Umbilical cord (tissue), 2 donors: ENCODE measurements at places on chromosomes 11 and 22.

DNA sequence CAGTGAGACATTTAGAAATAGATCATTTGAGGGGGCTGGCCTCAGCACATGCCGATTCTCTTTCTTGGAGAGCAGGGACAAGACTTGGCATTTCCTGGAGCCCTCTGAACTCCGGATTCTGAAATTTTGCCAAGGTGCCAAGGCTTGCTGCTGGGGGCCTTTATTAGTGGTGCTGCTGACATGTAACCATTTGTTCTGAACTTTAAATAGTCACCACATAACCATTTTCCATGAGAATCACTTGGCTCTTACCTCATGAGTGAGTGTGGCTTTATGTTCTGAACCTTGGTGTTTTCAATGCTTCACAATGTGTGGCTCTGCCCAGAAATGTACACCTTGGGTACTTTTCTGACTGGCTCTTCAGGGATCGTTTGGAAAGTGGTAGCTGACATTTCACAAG lies 33.3 kb downstream of the SYT13 start:
- DNase-seq = no peak

GRCh38 chr11:23455321-23455891 lies 595.1 kb upstream of the CCDC179 start:
- DNase-seq = no peak

DNA sequence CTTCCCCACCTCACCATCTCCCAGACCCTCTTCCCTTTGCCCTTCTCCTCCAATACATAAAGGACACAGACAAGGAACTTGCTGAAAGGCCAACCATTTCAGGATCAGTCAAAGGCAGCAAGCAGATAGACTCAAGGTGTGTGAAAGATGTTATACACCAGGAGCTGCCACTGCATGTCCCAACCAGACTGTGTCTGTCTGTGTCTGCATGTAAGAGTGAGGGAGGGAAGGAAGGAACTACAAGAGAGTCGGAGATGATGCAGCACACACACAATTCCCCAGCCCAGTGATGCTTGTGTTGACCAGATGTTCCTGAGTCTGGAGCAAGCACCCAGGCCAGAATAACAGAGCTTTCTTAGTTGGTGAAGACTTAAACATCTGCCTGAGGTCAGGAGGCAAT lies 58.2 kb downstream of the TIMP3 start:
- no peak for DNase-seq

GRCh38 chr11:125170510-125171031 lies 6.0 kb downstream of the PKNOX2 start:
- DNase-seq = peak; percentile 97

DNA sequence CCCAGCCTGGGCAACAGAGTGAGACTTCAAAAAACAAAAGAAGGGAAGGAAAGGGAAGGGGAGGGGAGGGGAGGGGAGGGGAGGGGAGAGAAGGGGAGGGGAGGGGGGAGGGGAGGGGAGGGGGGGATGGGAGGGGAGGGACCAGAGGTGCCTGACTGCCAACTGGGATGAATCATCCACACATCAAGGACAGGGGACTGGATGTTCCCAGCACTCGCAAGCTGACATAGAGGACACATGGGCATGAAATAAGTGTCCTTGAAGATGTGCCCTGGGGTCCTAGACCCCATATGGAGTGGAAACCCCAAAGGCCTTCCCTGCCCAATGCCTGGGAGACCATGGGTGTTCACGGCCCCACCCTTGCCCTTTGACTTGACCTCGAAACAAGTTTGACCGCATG lies 19.8 kb downstream of the TST start:
- no peak for DNase-seq
